ENCODE measurements at places on chromosomes 7 and 10.

DNA sequence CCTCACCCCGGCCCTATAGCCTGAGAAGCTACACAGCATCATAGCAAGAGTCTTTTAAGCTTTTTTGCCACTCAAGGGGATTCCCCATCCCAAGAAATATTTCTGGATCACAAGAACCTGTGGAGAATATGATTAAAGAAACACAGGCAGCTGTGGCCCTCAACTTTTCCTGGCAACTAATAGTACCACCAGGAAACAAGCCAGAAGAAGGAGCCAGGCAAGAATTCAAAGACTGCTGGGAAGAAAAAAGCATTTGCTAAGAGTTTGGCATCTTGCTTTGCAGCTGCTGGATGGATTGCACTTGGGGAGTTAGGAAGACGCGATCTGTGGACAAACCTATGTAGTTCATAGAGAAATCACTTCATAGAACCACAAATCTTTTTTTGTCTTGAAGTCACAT is 437.8 kb downstream of the PLXDC2 start:
- DNase-seq = no peak

DNA sequence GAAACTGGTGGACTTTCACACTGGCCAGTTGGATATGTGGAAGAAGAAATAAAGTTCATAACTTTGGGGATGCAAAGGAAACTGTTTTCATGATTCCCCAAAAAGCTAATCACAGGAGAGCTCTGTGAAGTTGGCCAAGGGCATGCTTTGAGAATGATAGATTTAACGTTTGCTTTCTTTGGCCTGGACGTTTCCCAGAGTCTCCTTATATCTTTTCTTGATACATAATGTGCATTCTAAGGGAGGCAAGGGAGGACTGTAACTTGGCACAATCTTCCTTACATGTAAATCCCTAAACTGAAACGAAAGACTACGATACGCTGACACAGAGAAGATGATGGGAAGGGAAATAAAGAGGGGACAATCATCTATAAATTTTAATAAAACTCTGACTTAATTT is 176.5 kb upstream of the INHBA start:
- DNase-seq = no peak

DNA sequence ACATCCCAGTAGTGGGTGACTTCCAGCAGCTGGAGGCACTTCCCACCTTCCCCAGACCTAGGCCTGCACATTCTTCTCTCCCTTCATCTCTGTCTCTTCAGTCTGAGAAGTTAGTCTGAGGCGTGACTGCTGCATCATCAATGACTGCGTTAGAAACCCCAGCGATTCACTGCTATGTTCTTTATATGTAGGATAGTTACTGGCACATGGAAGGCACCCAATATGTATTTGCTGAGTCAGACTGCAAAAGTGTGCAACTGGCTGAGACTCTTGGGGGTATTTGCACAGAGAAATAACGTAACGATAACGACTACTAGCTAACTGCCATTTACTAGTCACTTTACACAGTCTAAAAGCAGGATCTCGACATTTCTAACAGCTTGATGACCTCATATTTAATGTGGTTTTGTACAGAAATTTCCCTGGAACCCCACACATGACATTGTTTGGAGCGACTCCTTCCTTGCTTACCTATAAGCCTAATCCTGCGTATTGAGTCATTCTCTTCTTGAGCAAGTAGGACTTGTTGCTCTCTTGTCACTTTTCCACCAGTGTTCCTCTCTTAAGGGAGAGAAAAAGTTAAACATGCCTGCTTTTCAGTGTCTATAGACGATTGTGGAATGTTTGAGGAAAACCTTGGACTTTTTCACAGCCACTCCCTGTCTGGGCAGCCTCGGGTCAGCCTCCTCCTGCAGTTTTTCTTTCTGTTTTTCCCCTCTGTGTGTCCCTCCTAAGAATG is 45.5 kb downstream of the THNSL1 start:
- DNase-seq = no peak

GRCh38 chr10:97685395-97685958 is 1.6 kb downstream of the AVPI1 start:
- DNase-seq = no peak

DNA sequence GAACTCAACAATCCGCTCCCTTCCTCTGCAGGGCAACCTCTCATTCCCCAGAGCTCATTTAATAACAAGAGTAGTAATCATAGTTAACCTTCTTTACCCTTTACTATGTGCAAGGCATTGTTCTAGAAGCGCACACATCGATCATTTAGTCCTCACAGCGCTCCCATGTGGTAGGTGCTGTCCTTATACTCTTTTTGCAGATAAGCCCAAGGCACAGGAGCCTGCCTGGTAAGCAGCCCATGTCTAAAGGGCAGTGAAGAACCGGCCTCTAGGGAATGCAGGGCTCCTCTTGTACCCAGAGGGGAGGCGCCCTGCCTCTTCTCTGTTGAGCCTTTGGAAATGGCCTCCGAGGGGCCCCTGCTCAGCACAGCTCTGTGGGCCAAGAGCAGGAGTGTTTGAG is 14.3 kb downstream of the CHST3 start:
- DNase-seq = no peak

GRCh38 chr7:157402911-157403534 is 66.2 kb downstream of the DNAJB6 start:
- no peak for DNase-seq

DNA sequence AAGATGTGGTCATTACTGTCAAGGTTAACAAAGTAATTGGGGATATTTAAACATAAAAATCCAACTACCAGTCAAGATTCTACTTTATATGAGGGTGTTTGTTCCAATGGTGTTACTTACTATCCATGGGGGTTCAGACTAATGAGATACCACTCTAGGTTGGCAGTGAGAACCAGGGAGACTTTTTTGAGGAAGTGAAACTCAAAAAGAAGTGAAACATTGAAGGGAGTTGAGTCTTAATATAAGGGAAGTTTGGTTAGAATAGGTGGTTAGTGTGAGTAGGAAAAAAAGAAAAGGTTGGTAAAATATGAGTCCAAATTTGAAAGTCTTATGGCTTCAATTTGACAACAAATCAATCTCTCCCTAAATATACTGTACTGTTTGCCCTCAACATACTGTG is 123.6 kb upstream of the ANK3 start:
- no peak for DNase-seq

GRCh38 chr7:152522571-152523067 is 86.8 kb upstream of the KMT2C start:
- DNase-seq = no peak

GRCh38 chr10:58894929-58895328 is 281.5 kb upstream of the PHYHIPL start:
- no peak for DNase-seq

- DNase-seq = no peak
Measured at GRCh38 chr10:49661140-49661856, 18.2 kb upstream of the C10orf53 start.

Measured in activated CD4-positive, alpha-beta T cell treated with anti-CD3 and anti-CD28 coated beads, Interleukin-2, amount 10 ng/mL, durations not matched to agents 24 days and 14 days (primary cell).